ENCODE measurements at places on chromosomes 1 and 21. TPM values are rescaled to one million over a fixed set of nuclear protein-coding genes. Genes with fewer than 3 reads are reported as not detected.

Gene COG2
- 34.7 TPM for total RNA-seq

Gene PTGS2
- total RNA-seq = 2.5 TPM

Gene PBX1
- 37.4 TPM for total RNA-seq

Gene ACTL8
- not detected for total RNA-seq

GRCh38 chr1:206969090-206969489 lies 1.2 kb downstream of the FCAMR start:
- no peak for DNase-seq

GRCh38 chr1:244654108-244655038 lies 1.4 kb downstream of the DESI2 start:
- DNase-seq = no peak

- DNase-seq = peak; percentile 69
Observed at GRCh38 chr1:40951943-40952743, 27.4 kb upstream of the CTPS1 start.

DNA sequence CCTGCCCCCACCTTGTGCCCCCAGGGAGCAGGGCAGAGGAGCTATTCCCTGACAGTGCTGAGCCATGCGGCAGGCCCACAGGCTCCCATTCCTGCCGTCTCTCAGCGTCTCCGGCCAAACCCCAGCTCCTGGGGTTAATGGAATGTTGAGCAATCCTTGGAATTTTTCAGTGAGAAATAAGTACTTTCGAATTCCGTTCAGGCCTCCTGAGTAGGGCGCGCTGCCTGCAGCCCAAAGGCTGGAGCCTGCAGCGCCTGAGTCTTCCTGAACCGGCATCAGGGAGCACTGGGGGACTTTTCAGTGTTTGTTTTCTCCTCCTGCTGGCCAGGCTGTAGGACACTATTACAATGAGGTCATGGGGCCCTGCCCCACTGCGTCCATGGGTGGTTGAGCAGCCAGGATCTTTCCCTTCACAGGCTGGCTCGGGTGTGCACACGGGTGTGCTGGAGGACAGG lies 33.3 kb upstream of the CSF1 start:
- peak; percentile 84 for DNase-seq

- DNase-seq = no peak
Observed at GRCh38 chr1:75745276-75745675, 20.8 kb downstream of the ACADM start.

DNA sequence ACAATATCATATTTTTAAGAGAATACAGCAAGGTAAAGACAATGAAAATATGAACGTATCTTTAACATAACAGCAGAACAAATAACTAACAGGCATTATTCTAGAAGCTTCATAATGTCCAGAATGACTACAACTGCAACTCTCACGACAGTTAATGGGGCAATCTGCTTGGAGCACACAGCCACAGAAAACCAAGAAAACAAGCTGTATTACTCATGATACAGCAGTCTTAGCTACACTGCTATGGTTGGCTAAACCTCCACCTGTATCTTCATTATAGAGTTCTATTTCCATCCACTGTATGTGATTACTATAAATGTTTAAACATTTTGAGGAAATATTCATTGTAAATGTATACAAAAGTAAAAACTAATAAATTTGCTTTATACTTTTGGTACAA lies 139.9 kb downstream of the DPYD start:
- DNase-seq = no peak

DNA sequence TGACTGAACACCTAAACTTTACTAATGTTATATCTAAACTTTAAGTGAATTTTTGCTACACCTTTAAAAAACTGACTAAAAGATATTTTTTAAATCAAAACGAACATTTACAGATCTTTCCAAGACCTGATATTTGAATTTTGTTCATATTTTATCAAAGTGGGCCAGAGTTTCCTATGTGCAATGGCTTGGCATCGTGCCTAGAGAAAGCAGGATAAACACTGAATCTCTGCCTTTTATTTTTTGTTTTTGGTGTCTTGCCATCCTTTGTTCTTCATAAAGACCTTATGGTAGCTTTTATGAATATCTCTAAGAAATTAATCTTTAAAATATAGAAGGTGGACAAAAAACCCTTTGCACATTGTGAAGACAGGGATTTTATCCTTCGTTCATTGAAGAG lies 25.8 kb upstream of the VPS26C start:
- no peak for DNase-seq

DNA sequence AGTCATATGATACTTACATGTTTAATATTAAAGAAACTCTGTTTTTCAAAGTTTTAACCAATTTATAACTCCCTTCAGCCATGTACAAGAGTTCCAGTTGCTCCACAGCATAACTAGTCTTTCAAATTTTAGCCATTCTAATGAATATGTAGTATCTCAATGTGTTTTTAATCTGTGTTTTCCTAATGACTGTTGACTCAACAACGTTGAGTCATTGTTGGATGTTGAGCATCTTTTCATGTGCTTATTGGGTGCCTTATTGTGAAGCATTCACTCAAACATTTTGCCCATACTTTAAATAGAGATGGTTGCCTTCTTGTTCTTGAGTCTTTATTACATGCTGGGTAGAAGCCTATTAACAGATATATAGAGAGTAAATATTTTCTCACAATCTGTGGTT lies 240.2 kb upstream of the LYPLAL1 start:
- no peak for DNase-seq

DNA sequence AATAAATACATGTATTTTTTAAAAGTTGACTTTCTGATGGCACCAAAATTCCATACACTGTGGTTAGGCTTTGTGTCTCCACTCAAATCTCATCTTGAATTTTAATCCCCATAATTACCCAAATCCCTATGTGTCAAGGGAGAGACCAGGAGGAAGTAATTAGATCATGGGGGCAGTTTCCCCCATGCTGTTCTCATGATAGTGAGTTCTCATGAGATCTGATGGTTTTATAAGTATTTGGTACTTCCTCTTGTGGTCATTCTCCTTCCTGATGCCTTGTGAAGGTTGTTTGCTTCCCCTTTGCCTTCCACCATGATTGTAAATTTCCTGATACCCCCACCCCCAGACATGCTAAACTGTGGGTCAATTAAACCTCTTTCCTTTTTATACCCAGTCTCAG lies 1218.4 kb upstream of the PRMT6 start:
- DNase-seq = no peak

Data from right atrium auricular region (tissue), 2 donors.